ENCODE measurements at places on chromosomes 2 and 18.

DNA sequence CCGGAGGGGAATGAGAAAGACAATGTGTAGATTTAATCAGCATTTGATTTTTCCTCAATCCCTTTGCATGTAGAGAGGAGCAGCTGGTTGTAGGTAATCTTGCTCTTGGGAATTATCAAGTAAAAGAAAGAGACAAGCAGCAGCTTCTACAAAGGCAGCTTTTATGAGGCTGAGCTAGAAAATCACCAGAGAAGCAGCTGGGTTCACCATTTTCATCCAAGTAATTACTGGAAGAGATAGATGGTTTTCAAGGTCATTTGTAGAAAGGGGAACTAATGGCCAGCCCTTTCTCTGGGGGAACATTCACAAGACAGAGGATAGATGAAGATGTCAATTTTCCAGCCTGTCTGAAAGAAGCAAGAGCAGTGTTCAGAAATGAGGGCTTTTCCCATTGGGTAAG, 113.0 kb downstream of the RND3 start:
- DNase-seq: no peak

DNA sequence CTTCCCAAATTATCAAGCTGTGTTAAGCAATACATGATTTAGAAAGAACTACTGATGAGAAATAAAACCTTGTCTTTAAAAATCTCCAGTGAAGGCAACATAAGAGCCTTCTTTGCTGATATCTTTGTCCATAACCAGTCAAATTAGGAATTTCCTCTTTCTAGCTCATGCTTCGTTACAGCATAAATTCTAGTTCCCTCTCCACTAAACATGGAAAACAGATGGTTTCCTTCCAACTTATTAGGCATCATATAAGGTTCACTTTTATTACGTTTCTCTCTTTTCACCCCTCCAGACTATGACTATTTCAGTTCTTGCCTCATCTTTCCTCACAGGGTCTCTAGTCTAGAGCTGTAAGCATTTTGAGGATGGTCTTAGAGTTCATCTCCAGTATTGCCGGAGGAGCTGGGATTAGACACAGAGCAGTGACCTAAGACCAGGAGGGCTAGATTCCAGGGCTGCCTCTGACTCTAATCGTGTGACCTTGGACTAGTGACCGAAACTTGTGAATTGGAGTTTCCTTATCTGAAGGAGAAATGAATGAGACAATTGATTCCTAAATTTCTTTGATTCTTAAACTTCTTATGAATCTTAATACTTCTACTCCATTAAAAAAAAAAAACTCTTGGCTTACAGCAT, 195.5 kb upstream of the APCDD1 start:
- no peak for DNase-seq

- no peak for DNase-seq
These were observed 90.3 kb upstream of the SESTD1 start for GRCh38 chr2:179354739-179355537.

DNA sequence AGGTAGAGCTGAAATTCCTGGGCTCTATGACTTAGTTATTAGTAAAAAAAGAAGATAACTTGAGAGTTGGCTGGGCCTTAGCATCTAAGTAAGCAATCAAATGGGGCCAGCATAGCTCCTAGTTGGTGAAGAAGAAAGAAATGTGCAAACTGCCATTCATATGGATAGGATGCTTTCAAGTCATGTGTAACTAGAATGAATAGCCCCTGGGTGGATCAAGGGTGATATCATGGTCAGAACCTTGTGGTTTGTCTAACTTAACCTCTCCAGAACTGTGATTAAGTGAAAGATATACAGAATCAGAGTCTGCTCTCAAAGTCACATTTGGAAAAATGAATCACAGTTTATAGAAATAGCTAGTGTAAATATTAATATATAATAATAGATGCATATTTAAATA, 198.7 kb upstream of the DTNA start:
- DNase-seq: no peak

GRCh38 chr2:77977471-77978063, 455.4 kb upstream of the LRRTM4 start:
- DNase-seq: no peak

- no peak for DNase-seq
These were observed 27.4 kb upstream of the ERCC3 start for GRCh38 chr2:127321303-127321702.

GRCh38 chr2:12201369-12201768, 454.9 kb downstream of the LPIN1 start:
- no peak for DNase-seq

DNA sequence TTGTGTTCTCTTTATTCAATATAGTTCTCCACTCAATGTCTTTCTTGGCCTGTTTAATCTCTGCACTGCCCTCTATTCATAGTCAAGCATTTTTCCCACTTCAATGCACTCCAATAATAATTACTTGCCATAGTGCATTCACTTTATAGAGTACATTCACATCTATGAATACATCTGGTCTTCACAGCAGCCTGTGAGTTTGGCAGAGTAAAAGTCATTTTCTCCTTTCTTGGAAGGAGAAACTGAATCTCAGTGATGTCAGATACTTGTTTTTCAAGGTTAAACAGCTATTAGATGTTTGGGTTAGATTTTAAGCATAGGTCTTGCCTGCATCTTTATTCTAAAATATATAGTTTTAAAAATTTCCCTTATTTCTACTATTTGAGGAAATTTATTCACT, 373.2 kb downstream of the TRIB2 start:
- DNase-seq: no peak
